Stimulated activated CD8-positive, alpha-beta memory T cell treated with anti-CD3 and anti-CD28 coated beads, Interleukin-12 subunit alpha, Interleukin-12 subunit beta, amount 100 ng/mL, for 1 hour (primary cell): ENCODE measurements at places on chromosomes 7 and 10.

DNA sequence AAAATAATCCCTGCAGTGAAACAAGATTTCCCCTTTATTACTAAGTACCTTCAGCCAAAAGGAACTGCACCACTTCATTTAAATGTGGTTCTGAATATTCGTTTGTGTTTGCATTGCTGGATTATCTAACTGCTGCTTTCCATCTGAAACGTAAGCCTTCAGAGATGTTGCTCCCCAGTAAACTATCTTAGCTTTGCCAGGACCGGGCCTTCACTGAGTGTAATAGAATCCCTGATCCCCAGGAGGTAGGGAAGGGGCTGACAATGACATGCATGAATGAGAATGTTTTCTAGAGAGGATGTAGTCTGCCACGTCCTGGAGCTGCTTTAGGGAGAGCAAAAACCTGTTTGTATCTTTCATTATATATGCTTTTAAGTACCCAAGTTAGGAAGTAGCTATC, 19.5 kb upstream of the INSYN2A start:
- no peak for DNase-seq

DNA sequence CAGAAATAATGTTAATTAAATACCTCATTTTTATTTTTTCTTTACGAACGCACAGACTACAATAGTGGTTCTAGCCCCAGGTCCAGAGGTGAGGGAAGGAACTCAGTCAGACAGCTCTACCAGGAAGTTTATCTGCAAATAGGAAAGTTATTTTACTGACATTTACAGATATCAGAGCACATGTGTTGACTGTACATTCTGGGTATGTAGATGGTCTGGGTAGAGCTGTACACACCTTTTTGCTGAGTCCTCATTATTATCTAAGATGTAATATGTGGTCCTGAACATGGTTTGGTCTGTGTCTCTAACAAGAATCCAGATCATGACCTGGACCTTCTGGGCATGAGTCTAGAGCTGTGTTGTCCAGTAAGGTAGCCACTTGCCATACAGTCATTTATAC, 74.6 kb upstream of the KIF5B start:
- no peak for DNase-seq

- no peak for DNase-seq
Measured at GRCh38 chr10:113061054-113061430, 111.0 kb downstream of the TCF7L2 start.

- no peak for DNase-seq
Measured at GRCh38 chr7:150334108-150334507, 7.3 kb downstream of the RARRES2 start.

DNA sequence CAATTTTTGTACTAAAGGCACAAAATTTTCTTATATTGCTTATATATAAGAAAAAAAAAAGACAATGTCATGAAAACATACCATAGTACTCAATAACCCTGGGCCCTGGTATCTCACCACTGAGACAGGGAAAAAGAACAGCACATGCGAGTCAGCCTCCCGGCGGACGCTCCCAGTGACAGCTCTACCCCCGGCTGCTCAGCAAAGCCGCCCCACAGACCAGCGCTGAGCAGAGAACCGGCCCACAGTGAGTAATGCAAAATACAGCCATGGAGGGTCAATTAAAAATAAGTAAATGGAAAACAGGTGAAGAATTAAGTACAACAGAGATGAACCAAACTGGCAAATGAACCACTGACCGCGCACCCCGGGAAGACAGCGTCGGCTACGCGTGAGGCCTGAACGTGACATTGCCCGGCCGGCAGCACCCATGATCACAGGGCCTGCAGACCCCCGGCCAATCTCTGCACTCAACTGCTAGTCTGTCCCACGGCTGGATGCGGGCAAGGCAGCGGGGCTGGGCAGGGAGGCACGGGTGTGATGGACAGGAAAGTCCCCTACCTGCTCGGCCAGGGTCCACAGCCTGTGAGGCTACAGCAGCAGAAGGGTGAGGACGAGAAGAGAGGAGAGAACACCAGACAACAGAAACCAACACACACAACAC, 175.9 kb downstream of the ZMYND11 start:
- DNase-seq: no peak

DNA sequence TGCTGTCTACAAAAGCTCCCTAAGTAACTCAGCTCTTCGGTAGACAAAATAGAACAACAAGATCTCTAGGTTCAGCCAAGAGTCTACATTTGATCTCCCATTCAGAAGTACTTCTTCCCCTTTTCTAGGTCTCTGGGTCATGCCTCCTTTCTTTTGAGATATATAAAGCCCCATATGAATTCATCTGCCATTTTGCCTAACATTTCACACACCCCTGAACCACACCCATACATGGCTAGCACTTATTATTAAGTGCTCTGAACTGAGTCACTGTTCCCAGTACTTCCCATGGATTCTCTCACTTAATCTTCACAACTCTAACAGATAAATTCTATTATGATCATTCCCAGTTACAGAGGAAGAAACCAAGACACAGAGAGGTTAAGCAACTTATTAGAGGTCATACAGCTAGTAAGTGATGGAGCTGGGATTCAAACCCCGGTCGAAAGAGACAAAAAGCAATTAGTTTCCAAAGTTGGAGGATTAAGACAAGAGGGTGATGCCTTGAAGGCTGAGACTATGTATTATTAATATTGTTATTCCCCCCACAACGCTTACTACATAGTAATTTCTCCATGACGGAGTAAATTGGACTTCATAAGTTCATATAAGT, 17.3 kb downstream of the MYOF start:
- DNase-seq: no peak

DNA sequence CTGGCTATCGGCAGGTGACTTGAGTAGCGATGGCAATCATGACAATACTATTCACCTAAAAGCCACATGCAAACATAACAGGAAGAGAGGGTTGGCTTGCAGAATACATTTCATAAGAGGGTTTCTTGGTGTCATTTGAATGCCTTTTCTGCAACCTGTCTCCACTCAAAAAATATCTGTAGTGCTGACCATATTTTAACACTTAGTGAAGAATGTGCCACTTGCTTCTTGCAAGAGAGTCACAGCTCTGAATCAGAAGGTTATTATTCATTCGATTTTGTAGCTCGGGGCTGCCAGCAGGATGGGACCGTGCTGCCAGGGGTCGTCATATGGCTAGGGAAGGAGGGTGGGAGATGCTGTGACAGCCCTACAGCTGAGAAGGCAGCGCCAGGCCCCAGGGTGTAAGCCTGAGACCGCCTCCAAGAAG, 152.0 kb upstream of the PITRM1 start:
- DNase-seq: no peak

DNA sequence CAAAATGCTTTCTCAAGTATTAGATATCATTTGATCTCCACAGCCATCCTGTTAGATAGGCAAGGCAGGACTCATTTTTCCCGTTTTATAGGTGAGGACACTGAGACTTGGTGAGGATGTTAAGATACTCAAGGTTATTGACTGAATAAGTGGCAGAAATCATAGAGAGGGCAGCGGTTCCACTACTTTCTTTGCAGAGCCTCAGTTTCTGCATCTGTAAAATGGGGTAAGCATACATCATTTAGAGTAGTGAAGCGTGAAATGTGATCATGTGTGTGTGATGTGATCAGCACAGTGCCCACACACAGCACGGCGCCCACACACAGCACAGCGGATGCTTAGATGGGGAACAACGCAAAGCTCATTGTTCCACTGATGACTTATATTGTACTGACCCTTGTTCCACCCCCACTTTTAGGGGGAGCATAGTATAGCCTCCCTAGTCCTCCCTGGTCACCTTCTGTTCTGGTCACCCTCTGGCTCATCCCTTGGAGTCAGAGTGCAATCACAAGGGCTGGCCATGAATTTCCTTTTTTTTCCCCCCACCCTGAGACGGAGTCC, 10.5 kb downstream of the UBTD1 start:
- no peak for DNase-seq

DNA sequence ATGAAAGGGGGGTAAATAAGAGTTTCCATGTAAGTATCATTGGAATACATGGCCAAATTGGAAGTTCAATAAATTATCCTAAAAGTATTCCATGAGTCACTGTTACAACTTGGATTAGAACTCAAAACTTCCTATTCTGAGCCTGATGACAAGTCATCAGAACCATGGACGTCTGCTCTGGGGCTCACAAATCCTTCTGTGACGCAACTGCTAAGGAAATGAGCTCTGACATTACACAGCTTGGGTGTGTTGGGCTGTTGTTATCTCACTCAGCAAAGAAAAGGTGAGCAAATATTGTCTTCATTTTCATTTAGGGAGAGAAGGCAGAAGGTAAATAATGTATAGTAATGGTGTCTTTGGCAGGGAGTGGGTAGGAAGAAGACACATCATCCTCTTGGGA, 214.8 kb upstream of the ADO start:
- DNase-seq: no peak

- DNase-seq: no peak
Measured at GRCh38 chr7:99557940-99558305, 519 bp upstream of the ZNF655 start.

DNA sequence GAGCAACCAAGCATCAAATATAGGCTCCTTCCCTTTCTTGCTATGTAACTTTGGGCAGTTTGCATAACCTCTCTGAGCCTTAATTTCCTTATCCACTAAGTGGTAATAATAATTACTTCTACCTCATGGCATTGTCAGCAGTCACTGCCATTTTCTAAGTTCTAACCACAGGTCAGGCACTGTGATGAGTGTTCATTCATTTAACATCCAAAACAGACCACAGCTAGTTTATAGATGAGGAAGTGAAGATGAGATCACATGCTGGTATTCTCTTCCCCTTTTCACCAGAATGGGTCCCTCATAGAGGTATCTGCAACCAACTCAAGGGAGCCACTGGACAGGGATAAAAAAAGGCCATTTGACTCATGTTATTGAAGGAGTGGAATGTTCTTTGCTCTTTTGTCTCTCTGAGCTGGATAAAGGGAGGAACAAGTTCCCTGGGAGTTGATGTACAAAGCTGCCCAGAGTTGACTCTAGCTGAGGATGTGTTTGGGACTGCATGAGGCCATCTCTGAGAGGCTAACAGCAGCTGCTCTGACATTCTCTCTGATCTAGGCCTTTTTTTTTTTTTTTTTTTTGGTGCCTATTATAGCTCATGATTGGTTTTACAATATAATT, 65.0 kb downstream of the DNAJC12 start:
- no peak for DNase-seq

- no peak for DNase-seq
Measured at GRCh38 chr10:93437086-93437945, 44.8 kb downstream of the MYOF start.

DNA sequence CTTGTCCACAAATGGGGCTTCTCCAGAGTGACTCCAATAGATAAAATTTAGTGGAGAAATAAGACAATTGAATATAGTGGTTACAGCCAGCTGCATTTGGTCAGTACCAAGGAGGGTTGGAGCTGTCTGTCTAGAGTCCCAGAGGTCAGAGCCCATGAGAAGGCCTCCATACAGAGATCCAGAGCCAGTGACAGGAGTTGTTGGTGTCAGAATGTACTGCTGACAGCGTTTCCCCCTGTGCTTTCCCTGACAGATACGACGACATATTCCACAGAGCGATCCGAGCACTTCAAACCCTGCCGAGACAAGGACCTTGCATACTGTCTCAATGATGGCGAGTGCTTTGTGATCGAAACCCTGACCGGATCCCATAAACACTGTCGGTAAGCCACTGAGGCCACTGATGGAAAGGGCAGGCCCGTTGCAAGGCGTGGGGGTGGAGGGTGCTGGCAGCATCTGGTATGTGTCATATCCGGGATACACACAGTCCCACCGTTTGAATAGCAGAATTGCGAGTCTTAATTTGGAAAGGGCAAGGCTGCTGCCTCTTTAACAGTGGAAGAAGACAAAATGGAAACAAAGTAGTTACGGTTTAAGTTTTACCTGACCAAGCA, 483.6 kb downstream of the NRG3 start:
- no peak for DNase-seq

- DNase-seq: no peak
Measured at GRCh38 chr7:157136372-157136771, 2.4 kb upstream of the UBE3C start.

GRCh38 chr10:132364594-132364970, 32.4 kb upstream of the PWWP2B start:
- no peak for DNase-seq
